ENCODE measurements at places on chromosomes 6 and 20.

- DNase-seq, result peak; percentile 77
Observed at GRCh38 chr6:41591859-41592502, 45.8 kb downstream of the FOXP4 start.

- DNase-seq, result no peak
Observed at GRCh38 chr6:75085931-75086635, 119.8 kb downstream of the COL12A1 start.

DNA sequence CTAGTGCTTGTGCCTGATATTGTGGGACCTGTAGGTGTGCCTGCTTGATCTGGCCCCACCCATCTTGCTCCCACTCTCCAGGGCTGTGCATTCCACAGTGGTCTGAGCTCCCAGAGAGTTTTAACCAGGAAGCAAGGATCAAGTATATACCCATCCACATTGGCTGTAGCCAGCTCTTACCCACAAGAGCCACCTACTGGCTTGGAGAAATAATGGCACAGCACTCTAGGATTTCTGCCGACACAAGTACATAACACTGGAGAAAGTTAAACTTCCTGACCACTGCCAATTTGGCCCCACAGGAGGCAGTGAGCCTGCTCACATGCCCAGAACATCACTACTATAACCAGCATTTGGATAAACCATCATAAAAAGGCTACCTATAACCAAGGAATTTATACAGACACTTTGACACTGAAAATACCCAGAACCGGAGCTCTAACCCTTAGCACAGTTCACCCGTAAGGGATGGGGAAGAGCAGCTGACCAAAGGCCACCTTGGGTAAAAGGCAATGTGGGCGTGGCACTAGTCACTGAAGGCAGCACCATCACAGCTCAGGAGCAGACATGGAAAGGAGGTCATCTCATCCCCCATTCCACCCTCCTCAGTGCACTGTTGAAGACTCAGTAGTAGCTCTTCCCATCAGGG lies 440.4 kb downstream of the BTBD3 start:
- DNase-seq, result no peak

DNA sequence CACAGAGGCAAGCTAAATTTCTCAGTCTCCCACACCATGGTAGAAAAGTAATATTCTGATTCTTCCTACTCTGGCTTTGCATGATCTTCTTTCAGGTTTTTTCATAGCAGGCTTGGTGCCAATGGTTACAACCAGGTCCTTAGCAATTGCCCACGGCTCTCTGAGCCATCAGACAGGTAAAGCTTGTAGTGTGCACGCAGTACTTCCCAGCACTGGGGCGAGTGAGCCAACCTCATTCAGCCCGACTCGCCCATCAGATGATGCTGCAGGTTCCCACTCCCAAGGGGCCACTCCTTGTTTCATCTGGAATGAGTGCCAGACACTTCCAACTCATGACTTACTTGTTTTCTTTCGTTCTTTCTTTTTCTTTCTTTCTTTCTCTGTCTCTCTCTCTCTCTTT lies 78.3 kb downstream of the PERP start:
- DNase-seq, result no peak

DNA sequence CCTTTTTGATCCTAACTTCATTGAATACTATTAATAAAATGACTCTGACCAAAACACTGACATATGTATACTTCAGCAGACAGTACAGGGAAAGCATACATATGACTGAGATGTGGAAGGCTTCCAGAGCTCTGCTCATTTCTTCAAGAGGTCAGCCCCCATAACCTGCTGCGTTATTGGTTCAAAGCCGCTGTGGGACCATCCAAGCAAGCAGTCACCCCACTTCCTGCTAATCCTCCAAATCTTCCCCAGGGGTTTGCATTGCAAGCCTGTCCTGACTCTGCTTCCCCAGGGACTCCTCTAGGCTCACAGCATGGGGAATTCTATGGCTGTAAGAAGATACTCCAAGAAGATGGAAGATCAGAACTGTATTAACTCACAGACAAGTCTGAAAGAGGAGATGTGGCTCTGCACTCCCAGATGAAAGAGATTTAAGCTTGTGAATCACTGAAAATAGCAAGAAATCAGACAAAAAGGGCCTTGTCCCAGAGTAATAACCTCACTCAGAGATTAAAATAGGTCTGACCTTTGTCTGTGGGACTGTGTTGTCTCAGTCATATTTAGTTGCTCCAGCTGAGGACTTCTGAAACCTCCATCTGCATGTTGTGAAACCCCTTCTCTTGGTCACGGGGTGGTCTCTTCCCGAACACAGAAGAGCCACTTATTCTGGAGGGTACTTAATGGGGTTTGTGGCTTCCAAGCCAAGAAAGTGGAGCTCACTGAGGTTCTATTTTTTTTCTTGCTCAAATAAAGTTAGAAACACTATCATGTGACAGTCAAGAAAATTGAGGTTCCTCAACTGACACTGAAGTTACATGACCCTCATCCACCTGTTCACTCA lies 101.5 kb upstream of the MARCKS start:
- DNase-seq, result no peak

DNA sequence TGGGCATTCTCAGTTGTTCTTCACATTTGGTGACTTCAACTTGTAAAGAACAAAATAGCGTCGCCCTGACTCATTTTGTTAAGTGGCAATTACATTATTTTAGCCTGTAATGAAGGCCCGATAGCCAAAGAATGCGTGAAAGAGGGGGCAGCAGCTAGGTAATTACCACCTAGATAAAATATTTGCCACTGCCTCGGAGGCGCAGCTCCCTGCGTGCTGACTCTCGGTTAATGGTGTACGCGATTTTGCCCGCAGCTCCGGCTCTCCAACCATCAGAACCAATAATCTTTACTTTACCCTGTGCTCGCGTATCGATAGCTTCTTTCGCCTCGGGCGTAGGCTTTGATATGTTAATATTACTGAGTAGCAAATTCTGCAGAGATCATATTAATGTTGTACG lies 8.7 kb downstream of the TFAP2D start:
- DNase-seq, result no peak

- no peak for DNase-seq
Observed at GRCh38 chr6:155648301-155648700, 192.7 kb upstream of the NOX3 start.

DNA sequence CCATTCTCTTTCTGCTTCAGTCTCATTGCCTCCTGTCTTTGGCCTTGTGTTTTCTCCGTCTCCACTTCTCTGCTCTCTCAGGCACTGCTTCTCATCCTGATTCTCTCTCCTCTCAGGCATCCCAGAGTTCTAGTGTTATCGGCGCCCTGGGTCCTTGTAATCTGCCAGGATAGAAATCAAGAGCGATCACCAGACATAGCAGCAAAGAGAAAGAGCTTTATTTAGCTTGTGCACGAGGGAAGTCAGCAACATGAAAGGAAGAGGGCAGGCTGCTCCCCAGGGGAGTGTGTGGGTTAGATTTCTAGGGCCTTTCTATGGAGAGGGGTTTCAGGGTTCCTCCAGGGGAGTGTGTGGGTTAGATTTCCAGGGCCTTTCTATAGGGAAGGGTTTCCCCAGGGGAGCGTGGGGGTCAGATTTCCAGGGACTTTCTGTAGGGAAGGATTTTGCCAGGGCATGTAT lies 32.5 kb downstream of the SUN5 start:
- peak; percentile 47 for DNase-seq

GRCh38 chr6:128171182-128171581 lies 270.3 kb upstream of the THEMIS start:
- DNase-seq, result no peak

DNA sequence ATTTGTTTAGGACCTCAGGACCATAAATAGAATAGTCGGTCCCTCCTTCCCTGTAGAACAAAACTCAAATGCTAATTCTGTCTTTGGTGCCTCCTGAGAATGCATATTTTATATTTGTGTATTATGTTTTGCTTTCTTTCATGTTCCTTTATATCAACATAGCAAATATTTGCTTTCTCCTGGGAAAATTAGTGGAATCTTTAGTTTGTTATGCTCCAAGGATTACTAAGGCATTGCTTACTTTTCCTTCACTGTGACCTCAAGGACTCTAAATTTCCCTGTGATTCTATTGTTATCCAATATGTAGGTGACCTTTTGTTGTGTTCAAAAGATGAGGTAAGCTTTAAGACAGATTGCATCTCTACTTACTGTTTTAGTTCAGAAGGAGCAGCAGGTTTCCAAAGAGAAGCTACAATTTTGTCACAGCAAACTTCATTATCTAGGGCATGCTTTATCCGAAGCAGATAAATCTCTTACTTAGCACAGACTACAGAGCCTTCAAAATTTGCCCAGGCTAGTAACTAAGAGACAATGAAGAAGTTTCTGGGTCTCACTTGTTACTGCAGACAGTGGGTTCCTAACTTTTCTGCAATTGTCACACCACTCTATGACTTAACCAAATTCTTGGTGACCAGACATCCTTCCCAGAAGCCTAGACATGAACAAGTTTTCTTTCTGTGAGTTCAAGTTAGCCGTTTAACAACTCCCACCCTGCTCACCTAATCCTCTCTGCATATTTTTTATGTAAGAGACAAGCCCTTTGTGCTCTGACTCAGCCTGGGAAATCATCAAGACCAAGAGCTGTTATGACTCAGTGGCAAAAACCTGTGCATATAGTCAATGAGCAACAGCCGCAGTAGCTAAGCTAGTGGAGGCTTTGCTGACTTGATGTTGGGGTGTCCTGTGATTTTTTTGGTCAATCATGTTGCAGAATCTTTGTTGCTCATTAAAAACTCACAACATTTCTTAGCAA lies 378.8 kb downstream of the QKI start:
- DNase-seq, result peak; percentile 56

GRCh38 chr20:54184071-54184470 lies 10.3 kb upstream of the CYP24A1 start:
- no peak for DNase-seq

- DNase-seq, result peak; percentile 83
Observed at GRCh38 chr6:56593801-56594318, 48.8 kb downstream of the DST start.

DNA sequence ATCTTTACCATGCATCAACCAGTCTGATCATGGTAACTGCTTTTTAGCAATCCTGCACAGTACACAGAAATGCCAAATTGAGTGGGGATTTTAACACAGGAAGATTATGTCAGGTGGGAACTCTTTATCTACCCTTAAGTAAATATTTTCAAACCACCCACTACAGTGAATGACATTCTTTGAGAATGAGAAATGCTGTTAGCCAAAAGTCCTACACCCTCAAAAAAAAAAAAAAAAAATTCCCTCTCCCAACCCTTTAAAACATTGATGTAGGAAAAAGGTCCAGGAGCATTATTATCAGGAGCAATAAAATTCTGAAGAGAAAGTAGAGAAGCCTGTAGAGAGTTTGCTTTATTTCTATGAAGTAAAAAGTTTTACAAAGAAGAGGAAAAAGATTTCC lies 307.2 kb upstream of the THEMIS start:
- DNase-seq, result no peak
